ENCODE measurements at places on chromosomes 7 and 10.

DNA sequence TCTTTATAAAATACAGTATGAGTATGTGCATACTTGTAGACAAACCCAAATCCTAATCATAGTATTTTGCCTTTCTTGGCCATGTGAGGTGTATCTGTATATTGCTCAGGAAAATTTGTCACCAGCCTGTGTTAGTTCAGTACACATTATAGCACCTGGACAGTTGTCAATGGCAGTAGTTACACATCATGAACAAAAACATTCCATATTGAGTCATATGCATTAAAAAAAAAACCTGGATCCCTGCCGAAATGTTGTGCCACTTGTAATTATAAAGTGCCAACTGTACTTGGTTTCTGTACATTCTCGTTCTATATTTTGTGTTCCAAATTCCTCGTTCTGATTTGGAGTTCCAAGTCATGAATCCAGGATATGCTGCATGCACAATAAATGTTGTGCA, 410.4 kb downstream of the INHBA start:
- DNase-seq, result no peak

DNA sequence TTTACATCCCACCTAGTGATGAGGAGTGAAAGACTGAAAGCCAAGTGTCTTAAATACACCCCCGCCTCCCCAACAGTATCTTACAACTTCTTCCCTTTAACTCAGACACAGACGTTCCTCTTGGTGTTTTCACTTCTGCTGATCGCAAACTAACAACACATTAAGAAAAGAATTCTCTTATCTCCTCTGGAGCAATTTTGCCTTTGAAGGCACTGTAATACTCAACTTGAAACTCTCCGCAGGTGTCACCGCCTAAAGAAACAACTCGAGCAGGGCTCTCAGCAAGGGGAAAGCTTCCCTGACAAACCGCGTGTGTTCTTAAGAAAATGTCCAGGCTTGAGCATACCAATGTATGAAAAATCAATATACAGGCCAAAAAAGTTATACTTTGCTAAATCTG, 452 bp downstream of the SEMA3C start:
- DNase-seq, result peak; percentile 14

- no peak for DNase-seq
Observed at GRCh38 chr10:123906296-123906695, 14.7 kb upstream of the CPXM2 start.

DNA sequence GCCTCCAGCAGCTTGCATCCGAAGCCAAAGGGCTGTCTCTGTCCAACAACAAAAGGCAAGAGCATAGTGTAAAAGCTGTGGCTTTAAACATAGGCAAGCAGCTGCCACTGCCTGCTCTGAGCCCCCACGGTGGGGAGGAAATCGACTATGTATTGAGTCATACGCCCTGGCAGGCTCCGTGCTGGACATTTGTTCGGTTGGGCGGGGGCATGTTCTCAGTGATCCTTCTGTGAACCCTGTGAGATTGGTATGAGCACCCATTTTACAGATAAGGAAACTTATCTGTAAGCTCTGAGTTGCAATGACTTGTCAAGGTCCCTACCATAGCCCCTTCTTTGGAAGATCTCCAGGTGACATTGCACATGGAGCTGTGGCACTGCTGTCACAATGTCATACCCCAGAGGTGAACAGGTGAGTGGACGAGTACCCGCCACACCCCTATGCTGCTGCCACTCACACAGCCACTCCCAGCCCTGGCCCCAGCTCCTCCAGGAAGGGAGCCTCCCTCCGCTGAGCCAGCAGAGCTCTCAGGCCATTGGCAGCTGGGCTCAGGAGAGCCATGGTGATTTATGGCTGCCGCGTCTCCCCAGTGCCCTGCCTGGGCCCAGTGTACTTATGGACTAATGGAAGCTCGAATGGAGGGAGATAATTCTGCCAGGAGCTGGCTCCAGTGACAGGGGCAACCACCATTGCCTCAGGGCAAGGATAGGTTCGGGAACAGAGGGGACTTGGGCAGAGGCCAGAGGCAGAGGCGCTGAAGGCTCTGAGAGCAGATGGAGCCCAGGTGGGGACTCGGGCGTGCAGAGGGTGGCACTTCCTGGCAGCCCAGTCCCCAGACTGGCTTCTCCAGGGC, 43.7 kb downstream of the UNC5B start:
- peak; percentile 79 for DNase-seq

DNA sequence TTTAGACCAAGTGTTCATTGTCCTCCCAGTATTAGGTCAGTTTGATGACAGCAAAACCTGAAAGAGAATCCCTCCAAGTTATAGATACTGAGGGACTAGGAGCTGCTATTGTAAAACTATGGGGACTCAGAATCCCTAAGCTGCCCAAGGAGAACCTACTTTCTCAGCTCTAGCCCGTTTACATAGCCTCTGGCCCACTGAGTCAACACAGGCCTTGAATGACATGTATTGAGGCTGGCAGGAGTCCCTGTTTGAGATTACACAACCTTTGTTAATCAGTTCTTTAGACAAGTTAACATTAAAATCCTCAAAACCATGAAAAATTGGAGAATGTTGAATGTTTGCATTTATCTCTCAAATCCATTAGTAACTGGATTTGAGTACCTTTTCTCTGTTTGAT, 1079.0 kb downstream of the KCNMA1 start:
- DNase-seq, result peak; percentile 74

- DNase-seq, result no peak
Observed at GRCh38 chr7:150357270-150357669, 11.4 kb upstream of the REPIN1 start.

DNA sequence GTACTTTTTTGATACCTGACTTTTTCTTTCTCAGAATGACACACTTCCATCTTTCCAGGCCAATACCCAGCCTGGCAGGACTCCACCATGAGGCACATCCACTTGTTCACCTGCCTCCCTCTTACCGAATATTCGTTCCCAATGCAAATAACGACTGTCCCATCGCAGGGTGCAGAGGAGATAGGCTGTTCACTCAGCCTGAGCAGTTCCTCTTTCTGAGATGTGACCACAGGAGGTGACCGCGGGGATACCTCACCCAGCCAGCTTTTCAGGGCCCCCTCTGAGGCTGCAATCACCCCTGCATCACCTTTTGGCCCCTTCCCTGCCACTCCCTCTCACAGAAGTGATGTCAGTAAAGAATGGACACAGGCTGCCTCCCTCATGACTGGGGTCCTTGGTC, 28.3 kb downstream of the PTPRN2 start:
- no peak for DNase-seq

DNA sequence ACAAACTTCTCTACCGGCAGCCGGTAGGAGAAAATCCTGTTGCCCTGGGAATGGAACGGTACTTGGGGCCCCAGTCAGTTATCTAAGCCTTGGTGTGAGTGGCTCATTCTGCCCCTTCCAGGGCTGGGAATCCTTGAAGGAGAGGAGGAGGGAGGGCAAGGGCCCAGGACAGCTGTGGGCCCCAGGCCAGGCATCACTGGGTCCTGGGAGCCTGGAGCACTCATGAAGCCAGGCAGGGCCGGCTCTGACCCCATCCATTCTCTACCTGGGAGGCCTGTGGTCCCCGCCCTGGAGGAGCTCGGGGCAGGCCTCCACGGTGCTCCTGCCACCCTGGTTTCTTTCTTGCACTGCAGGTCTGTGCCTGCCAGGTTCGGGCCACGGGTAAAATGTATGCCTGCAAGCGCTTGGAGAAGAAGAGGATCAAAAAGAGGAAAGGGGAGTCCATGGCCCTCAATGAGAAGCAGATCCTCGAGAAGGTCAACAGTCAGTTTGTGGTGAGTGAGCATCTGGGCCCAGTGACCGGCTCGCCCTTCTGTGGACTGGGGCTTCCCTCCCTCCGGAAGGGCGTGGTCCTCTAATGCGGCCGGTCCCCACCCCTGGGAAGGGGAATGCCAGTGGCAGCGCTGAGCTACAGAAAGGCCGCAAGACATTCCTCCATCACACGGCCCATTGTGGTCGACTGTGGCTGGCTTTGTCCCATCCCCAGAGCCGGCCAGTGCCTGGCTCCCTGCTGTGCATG, 111.3 kb downstream of the RGS10 start:
- no peak for DNase-seq

DNA sequence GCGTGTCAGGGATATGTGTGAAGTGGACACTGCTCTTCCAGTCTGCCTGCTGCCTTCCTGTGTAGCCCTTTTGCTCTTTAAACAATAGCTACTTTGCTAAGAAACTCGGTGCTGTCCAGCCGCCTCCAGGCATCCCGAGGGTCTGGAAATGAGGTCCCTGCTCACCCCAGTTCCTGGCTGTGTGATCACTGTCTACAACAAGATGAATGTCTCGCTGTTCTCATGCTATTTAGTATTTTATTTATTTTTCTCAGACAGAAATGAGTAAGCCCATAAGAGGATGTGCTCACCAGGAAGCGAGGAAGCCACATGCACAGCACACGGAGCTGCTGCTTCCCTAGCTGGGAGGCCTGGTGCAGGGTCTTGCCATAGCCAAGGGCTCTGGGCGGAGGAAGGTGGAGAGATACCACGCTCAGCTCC, 167.0 kb upstream of the PITRM1 start:
- DNase-seq, result no peak

GRCh38 chr7:2521952-2522591, 2.5 kb downstream of the LFNG start:
- no peak for DNase-seq

- no peak for DNase-seq
Observed at GRCh38 chr7:143049362-143049761, 2.8 kb upstream of the OR6V1 start.

GRCh38 chr10:18486438-18486837, 164.9 kb downstream of the NSUN6 start:
- DNase-seq, result no peak

DNA sequence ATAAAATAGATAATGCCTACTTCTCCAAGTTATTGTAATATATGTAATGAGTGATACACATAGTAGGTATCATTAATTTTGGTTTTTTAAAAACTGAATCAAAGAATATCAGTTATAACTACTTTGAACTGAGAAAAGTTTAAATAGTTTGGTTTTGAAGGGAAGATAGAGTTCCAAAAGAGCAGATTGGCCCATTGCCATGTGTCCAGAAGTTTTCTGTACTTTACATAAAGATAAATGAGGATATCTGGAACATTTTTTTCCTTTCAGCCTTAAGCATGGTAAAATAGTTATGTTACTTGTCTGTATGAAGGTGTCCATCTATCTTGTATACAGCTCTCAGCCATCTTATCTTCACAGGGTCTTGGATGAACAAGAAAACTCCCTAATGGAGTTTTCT, 97.9 kb upstream of the MXI1 start:
- no peak for DNase-seq

DNA sequence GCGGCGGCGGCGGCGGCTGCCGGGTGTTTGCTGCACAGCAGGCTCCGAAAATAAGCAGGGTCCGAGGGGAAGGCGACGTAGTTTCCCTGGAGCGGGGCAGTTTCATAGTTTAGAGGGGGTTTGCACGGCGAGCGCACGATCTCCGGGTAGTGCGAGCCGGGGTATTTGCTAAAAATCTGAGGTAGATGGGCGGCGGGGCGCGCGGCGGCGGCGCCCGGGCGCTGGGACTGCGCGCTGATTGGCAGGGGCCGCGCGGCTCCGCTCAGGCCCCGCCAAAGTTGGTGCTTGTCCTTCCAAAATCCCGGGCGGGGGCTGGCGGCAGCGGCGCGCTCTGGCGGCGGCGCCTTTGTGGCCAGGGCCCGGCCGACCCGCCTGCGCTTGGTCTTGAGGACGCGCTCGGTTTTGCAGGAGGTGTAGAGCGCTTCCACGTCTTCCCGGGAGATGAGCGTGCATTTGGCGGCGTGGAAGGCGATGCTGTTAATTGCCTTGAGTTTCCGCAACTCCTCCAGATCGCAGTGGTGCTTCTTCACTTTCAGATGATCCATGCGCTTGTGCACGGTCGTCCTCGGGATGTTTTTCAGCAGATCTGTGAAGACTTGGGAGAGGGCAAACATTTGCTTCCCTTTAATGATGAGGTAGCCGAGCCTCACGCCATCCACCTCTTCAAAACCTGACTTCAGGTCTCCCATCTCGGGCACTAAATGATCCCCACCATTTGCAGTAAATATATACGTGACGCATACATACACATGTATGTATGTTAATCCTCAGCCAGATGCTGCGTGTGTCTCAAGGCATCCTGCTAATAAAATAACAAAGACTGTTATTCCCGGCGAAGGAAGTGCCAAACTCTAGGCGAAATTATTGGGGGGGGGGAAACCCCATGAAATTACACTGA, 8.1 kb downstream of the SKIDA1 start:
- DNase-seq, result peak; percentile 62

DNA sequence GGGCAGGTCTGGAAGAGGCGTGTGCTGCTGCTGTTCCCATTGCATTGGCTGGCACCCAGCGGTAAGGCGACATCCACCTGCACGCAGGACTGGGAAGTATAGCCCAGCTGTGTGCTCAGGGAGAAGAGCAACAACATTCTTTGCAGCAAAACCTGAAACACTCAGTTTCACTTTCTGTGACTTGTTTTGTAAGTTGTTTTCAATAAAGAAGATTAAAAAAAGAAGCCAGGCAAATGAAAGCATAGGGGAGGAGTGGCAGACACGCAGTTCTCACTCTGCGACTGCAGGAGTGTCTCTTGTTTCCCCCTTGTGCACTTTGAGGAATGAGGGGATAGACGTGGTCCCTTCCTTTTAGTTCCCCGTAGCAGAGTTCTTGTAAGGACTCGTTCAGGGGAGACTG, 5.8 kb downstream of the FBH1 start:
- no peak for DNase-seq

GRCh38 chr10:79244841-79245504, 102.3 kb upstream of the PPIF start:
- DNase-seq, result no peak

DNA sequence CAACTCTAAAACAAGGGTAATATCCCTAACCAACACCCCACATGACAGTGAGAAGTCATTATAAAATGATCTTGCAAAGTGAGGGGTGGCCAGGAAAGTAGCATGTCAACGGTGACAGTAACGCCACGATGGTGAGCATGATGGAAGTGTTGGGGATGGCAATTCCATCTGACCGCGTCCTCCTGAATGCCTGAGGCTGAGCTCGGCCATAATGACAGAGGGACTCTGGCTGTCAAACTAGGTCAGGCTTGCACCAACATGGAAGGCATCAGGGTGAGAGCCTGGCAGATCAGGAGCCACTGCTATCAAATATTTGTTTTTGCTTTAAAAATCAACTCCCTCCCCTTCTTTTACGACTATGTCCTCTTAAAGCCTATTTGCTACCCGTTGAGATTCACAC, 55.7 kb upstream of the EFCAB10 start:
- no peak for DNase-seq

GRCh38 chr10:113103131-113103840, 153.2 kb downstream of the TCF7L2 start:
- peak; percentile 56 for DNase-seq

DNA sequence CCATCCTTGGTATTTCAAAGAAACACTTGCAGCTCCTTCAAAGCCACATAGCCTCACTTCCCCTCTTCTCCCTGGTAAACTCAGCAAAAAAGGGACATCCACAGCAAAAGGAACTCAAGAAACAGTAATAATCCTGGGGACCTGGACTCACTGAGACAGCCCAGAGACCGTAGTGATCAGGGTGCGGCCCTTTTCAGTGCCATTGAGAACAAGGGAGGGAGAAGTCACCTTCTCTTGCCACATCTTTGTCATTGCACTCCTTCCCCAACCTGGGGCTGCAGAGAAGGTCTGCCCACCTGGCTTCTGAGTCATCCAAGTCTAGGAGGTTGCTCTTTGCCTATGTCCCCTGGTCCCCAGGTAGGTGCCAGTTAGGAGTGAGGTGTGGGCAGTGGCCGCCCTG, 93.9 kb upstream of the SH2B2 start:
- DNase-seq, result no peak
